Chondrocyte (in vitro differentiated cells): ENCODE measurements at places on chromosomes 4 and X.

- DNase-seq, result no peak
Observed at GRCh38 chr4:56973336-56973735, 4.1 kb downstream of the NOA1 start.

- DNase-seq, result no peak
Observed at GRCh38 chr4:140876615-140877364, 120.6 kb upstream of the TBC1D9 start.

DNA sequence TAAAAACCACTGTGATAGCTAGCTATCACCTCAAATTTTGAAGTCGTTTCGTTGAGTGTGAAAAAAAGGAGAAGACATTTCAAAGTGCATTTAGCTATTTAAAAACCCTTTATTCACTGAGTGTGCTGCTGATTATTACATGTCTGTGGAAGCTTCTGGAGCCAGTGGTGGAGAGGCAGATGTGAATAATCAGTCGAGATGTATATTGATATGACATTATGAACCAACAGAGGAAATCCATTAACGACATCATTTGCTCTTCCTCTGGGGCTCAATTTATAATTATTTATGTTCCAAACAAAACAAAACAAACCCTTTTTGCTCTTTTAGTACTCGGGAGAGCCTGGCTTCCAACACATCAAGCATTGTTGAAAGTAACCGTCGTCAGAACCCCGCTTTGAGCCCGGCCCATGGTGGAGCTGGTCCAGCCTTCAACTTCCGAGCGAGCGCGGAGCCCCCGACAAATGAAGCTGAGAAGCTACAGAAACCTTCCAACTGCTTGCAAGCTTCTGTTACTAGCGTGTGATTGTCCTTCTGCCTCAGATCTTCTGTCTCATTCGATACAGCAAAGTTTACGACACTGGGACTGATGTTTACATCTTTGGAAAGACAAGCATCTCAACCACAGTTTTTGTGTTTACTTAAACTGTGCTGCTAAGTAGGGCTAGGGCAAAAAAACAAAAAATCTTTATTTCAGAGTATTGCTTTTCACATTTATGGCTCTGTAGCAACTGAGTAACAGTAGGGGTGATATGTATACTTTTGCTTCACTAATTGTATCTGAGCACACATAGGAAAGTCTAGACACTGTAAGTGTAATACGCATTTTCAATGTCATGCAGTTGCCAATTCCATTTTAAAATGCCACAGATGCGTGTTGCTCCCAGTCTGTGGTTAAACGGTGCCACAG lies 111.9 kb downstream of the STOX2 start:
- no peak for DNase-seq

- DNase-seq, result no peak
Observed at GRCh38 chr4:48722509-48723446, 57.3 kb downstream of the FRYL start.

DNA sequence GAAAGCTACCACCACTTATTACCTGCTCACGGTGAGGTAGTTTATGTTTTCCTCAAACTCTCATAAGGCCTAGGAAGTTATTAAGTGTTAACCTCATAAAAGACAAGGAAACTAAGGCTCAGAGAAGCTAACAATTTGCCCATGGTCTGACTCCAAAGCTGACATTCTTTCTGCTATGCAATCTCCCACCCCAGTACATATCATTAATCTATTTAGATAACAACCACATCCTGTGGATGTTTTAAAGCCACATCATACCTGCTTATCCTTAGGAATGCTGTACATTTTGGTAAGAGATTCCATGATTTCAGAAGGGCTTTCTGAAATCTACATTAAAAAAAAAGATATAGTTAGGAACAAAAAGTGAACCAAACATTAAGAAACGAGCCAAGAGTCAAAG lies 55.4 kb downstream of the HUWE1 start:
- DNase-seq, result no peak

DNA sequence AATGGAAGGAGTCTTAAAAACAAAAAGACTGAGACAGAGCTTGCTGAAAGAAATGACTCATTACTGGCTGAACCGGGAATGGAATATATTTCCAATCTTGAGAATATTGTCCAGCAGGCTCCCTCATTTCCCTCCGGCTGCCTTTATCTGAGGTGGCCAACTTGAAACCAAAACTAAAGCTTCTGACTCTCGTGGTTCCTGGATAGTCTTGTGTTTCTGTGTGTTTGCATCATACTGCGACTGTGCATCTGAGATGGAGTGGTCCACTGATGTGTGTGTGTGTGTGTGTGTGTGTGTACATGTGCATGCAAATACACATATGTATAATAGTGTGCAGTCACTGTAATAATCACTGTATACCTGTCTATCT lies 145.6 kb upstream of the SCML1 start:
- no peak for DNase-seq

DNA sequence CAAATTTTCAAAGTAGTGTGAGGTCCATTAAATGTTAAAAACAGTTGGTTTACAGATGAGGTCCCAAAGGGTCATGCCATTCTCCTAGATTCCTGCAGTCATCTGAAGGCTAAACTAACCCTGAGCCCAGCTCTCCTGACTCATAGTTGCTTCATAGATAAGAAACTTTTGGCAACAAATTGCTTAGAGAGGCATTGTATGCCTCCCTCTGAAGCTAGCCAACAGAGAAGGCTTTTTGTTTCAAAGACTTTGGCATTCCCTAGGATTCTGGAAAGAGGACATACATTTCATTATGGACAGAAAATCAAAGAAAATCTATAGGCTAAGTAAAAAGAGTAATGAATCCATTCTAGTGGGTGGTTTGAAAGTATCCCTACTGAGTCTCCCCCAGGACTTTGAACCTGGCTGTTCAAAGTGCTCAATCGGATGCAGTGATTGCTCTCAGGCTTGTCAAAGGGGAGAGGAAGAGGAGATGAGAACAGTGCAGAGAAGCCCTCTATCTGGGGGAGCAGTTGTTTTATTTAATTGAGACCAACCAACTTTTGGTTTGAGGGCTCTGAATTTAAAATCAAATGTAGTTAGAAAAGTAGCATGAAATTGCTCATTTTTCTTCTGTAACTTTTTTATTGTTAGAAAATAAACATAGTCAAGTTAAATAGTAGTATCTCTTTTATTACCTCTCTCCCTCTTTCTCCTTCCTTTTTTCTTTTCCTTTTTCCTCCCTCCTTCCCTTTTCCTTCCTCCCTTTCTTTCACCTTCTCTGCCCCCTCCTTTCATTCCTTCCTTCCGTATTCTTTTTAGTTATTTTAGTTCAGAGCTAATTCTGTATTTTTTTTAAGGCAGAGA lies 72.3 kb upstream of the ZNF518B start:
- no peak for DNase-seq

GRCh38 chr4:85778632-85779131 lies 303.7 kb downstream of the ARHGAP24 start:
- no peak for DNase-seq

GRCh38 chr4:161555689-161556660 lies 607.8 kb downstream of the FSTL5 start:
- no peak for DNase-seq

DNA sequence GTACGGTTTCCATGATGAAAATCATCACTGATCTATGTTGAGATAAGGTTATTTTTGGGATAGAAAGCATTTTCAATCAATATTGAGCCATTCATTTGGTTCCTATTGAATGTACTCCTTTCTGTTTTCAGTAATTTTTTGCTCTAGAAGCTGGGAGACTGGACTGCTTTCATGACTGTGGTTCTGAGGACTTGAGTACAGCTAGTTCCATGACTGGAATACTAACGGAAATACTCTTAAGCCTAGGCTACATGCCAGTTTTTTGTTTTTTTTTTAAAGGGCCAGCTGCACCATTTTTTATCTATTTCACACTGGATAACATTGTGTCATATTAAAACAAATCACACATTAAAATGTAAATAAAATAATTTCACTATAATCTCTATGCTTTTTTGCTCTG lies 16.7 kb downstream of the PRR32 start:
- no peak for DNase-seq
